ENCODE measurements at places on chromosomes 11 and 22.

DNA sequence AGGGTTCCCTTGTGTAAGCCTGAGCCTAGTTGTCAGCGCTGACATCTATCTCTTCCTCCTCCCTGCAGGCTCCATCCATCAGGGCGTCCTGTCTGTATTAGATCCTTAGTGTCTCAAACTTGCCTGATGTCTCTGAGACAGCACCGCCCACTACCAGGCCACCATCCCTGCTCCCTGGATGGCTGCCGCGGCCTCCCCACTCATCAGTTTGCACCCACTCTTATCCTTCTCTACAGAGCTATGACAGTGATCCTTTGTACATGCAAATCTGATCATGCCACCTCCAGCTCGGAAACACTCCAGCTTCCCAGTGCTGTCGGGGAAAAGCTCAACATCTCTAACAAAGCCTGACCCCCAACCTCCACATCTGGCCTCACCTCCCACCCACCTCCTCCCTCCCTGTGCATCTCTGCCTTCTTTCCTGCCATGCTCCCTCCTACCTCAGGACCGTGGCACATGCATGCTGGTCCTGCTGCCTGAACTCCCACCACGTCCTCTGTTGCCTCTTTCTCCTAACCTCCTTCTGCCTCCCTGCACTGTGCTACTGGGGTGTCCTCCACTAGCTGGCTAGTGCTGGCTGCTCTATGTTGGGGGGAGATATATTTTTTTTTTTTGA, 61.6 kb upstream of the EIF3D start:
- DNase-seq: no peak

DNA sequence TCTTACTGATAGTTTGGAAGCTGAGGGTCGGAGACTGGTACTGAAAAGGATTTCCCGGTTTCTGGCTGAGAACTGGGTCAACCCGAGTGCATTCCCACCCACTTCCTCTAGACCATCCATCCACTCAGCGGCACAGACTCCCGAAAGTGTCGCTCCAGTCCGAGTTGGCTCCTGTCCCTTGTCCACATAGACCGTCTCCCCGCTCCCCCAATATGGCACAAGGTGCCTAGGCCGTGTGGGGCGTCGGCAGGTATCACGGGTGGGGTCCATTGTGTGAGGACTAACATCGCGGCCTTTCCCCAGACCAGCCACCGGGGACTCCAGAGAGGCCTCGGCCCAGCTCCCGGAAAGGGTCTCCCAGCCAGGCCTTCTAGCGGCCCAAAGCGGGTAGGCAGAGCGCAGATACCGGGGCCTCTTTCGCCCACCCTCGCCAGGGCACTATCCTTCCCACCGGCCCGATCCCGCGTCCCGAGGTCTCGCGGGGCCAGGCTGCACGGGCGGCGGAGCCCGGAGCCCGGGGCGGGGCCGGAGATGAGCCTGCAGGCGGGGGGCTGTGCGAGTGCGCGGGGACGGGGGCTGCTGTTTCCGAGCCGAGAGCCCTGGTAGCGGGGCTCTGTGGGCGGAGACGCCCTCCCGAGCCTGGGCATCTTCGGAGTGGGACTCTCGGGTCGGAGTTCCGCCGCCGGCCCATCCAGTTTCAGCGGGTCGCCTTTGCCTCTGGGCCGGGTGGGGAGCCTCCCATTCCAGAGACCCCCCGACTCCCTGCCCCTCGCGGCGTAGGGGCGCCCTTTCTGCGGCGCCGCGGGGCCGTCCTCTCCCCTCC, 21.1 kb downstream of the SERPINH1 start:
- no peak for DNase-seq

DNA sequence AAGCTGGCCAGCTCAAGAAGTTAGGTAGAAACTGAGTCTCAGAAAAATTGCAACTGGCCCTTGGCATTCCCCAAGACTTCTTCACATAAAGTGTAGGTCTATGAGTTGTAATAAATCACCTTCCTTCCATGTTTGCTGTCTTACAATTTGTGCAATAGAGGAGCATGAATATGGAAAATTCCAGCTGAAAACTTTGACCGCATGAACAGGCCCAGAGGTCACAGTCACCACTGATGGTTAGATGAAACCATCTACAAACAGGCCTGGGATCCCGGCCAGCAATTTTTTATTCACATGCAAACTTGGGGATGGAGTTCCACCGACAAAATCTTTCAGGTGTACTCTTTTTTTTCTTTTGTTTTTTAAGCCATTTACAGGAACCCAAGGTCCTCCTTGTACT, 88.1 kb downstream of the SERGEF start:
- no peak for DNase-seq

- DNase-seq: no peak
Observed at GRCh38 chr11:111269146-111269868, 23.8 kb downstream of the POU2AF2 start.

GRCh38 chr11:68314203-68315170, 2.1 kb downstream of the LRP5 start:
- DNase-seq: no peak

DNA sequence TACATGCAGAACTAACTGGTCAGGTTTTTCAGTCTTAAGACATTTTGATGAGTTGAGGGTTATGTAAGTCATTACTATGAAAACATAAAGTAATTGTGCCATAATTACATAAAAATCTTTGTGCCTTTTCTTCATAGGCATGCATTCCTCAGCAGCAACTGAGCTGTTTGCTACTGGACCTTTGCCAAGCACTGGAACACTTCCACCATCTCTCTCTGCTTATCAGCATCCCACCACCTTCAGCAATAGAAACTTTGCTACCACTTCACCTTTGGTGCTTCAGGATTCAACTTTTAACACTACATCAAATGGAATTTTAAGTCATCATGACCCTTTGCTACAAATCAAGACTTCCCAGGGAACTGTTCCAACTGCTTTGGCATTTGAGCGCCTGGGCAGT, 39.0 kb downstream of the QSER1 start:
- no peak for DNase-seq

GRCh38 chr22:28448625-28449024, 231.0 kb downstream of the TTC28 start:
- no peak for DNase-seq

- no peak for DNase-seq
Observed at GRCh38 chr11:72443016-72443415, 8.7 kb upstream of the CLPB start.

DNA sequence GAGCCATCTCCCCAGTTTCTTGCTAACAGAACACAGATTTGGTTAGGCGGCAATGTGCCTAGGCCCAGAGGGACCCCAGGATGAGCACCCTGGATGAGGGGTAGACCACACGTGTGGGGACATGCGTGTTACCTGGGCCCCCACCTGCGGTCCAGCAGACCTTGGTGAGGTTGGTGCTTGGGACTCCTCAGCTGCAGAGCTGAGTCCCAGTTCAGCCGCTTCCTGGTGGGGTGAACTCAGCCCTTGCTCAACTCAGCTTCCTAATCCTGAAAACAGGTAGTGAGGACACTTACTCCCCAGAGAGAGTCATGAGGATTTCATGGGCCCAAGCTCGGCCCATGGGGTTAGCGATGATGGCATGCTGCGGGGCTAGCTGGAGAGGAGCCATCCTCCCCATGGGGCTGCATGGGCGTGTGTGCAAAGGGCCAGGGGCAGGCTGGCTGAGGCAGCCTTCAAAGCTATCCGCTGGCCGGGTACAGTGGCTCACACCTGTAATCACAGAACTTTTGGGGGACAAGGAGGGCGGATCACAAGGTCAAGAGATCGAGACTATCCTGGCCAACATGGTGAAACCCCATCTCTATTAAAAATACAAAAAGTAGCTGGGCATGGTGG, 46.9 kb upstream of the SHISAL1 start:
- DNase-seq: no peak

- DNase-seq: no peak
Observed at GRCh38 chr11:130455483-130456127, 7.2 kb downstream of the ADAMTS15 start.

- DNase-seq: peak; percentile 29
Observed at GRCh38 chr11:77542296-77542695, 47.5 kb upstream of the AQP11 start.

DNA sequence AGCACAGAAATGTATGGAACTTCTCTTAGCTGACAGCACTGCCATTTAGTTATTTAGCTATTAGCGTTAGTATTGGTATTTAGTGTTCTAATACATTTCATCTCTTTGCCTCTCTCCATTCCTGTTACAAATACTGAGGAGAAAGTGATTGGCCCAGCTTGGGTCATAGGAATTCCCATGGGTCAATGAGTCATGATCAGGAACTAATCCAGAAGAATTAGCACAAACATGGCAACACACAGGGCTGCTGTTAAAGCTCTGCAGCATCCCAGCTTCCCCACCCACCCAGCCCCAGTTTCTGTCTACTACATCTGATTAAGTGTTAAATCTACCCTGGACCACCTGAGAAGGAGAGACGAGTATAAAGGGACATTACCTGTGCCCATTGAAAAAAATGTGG, 36.1 kb downstream of the PDGFD start:
- peak; percentile 57 for DNase-seq

DNA sequence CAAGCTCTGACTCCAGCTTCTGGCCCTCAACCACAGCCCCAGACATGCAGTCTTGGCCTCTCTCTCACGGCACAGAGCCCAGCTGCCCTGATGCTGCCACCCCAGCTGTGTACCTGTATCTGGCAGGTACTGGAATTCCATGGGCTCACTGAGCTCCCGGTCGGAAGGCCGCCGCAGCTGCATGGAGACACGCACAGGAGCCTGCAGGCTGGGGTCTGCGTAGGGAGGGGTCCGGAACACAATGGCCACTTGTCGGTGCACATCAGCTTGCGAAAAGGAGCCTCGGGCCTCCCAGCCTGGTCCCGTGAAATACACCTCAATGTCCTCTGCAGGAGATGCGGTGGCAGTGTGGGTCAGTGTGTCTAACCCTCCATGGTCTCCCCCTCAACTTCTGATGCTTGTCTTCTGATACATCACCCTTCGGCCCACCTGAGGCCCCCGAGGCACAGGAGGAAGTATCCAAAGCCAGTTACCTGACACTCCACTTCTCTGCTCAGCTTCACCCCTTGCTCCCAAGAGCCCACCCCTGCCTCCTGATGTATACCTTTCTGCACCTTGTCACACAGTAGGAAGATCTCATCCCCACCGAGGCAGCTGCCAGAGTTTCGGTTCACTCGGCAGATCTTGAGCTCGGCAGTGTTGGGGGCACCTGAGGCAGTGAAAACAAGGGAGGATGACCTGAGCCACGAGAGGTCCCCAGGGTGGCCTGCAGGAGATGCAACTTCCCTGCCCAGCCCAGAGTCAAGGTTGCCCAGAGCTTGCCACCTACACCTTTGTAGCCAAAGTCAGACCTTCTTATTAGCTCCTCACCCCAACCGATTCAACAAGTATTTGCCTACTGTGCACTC, 4.3 kb downstream of the RELA start:
- no peak for DNase-seq

GRCh38 chr11:46240861-46241260, 36.6 kb upstream of the CREB3L1 start:
- no peak for DNase-seq

Data from fibroblast of skin of left biceps (primary cell).